ENCODE measurements at places on chromosomes 3 and 15.

DNA sequence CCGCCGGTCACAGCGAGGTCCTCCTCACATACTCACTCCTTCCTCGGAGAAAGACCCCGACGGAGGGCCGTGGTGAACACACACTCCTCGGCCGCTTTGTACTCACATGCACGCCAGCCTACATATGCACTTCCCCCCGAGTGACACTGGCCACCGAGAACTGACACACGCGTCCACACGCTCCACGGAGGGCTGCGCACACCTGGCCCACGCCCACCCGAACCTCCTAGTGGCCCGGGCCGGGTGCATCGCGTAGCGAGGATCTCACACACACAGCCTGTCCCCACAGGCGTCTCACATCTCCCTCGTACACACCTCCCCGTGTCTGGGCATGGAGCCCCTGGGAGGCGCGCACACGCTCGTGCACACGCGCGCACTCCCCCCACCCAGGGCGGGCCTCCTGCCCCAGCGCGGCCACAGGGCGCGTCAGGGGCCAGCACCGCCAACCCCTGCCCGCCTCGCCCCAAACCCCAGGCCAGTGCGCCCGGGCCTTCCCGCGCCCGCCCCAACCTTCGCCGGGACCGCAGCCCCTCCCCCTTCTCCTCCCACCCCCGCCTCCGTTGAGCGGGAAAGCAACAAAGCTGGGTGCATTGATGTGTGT lies 411 bp upstream of the C3orf70 start:
- DNase-seq = no peak

- peak; percentile 6 for DNase-seq
These were observed 4.3 kb downstream of the SELENOT start for GRCh38 chr3:150607267-150608065.

DNA sequence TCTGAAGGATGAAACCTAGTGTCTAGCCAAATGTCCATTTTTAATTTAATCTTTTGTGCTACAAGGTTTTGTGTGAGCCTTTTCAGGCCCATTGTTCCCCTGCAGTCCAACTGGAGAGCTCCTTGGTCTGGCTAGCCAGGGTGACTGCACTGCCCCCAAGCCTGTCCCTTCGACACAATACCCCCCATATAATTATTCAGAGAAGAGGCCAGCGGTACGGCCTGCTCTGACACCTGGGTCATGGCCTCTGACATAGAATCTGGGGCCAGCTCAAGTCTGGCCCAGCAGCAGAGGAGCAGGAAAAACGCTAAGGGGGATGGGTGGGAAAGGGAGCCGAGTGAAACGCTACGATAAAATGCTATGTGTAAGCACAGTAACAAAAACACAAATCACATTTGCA lies 64.2 kb upstream of the PYGO1 start:
- no peak for DNase-seq

DNA sequence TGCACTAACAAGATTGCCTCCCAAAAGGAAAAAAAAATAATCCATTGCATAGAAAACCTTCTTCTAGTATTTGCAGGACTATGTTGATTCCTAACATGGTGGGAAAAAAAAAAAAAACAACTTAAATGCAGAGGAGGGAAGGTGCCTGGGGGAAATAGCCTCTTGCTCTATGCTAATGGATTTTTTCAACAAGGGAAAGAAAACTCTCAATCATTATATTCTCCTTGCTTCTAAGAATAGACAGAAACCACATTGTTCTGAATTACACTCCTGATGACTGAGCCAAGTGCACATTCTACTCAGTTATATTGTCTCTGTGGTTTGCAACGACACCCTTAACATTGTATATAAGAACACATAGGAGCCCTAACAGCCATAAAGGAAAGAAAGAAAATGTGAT lies 760.2 kb downstream of the NAALADL2 start:
- no peak for DNase-seq

DNA sequence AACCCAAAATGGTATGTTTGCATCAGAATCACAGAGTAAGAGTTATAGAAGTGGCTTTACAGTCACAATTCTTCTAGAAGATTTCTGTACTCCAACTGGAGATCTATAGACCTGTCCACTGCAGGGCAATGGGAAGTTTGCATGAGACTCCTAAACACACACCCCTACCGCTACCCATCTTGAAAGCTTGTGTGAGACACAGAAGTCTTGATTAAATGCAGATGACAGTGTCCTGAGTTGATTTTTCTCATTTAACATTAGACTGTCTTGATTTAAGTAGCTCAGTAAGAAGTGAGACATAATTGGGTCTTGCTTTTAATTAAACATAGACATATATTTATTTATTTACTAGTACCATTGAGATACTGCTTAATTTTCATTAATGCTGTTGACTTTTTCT lies 54.4 kb downstream of the CD47 start:
- no peak for DNase-seq

GRCh38 chr15:81029414-81030300 lies 28.9 kb downstream of the TLNRD1 start:
- DNase-seq = peak; percentile 15

- no peak for DNase-seq
These were observed 25.6 kb upstream of the MUC13 start for GRCh38 chr3:124960105-124960504.

DNA sequence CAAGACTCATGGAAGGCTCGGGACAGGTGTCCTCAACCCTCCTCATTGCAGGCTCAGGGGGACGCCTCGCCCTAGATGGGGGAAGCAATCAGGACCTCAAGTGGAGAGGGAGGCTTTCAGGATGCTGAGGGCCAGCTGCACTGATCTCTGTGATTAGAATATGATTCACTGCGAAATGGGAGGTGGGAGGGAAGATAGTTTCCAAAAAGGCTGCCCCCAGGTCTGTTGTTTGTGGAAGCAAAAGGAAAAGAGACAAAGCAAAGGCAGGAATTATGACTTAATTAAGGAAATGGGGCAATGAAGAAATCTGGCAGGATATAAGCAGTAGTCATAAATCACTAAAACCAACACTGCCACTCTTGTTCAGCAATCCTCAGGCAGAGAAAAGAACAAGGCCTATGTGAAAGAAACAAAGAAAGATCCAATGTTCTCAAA lies 85.6 kb upstream of the ABHD17C start:
- no peak for DNase-seq

DNA sequence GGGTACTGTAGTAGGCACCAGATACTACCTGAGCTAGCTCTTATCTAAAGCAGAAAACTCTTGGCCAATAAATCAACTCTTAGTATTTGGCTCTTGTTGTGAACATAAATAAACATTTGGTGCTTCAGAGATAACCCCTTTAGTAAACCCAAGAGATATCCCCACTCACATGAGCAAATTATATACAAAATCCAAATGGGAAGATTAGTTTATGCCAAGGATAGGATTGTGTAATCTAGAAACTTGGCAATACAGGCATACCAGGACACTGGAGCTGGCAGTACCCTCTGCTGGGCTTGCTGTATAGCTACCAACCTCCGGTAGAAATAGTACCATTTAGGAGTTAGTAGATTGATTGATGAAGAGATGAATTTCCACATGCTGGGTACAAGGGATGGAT lies 127.0 kb downstream of the LIPC start:
- DNase-seq = no peak

DNA sequence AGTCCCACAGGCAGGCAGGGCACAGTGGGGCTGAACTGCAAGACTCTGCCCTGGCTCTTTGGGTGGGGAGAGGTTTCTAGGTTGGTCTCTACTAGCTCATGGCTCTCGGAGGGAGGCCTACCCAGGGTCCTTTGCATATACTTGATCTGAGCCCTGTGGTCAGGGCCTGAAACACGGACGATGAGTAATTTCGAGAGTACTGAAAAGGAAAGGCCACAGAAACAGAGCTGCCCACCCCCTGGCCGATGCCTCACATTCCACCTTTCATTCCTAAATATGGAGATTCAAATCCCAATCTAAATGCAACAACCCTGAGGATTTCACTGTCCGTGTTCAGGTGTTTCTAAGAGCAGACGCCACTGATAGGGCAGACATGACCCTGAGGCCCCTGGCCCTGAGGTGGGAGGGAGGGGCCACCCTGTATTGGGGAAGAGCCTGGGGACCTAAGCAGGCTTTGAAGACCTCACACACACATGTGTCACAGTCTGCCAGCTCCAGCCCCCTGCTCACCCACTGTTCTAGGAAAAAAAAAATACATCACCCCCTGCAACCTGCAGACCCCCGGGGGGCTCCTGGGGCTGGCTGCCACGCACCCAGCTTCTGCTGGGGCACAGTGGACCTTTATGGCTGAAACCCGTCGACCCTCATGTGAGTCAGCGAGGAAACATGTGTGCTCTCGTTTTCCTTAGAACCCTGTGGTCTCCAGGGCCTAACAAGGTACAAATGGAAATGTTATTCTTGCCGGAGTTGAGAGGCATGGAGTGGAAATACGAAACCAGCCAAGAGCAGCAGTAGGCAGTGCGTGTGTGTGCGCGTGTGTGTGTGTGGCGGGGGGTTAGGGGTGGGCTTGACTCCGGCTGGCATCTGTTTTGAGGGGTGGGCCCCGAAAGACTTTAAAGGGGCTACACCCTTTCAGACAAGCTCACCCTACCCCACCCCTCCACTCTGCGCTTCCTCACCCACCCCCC lies 112.7 kb downstream of the CHSY1 start:
- no peak for DNase-seq

DNA sequence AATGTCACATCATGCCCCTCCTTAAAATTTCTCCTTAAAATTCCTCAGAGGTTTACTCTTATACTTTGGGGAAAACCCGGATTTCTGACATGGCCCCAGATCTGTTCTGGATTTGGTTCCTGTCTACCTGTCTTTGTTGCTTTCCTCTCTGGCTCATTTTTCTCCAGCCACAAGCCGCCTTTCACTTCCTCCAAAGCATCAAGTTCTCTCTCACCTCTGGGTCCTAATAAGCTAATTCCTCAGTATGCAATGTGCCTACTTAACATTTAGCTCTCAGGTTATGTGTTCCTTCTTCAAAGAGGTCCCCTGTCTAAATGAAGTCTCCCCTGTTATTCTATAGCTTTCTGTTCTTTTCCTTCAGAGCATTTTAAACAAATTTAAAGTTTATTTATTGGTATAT lies 16.1 kb downstream of the HMG20A start:
- no peak for DNase-seq

DNA sequence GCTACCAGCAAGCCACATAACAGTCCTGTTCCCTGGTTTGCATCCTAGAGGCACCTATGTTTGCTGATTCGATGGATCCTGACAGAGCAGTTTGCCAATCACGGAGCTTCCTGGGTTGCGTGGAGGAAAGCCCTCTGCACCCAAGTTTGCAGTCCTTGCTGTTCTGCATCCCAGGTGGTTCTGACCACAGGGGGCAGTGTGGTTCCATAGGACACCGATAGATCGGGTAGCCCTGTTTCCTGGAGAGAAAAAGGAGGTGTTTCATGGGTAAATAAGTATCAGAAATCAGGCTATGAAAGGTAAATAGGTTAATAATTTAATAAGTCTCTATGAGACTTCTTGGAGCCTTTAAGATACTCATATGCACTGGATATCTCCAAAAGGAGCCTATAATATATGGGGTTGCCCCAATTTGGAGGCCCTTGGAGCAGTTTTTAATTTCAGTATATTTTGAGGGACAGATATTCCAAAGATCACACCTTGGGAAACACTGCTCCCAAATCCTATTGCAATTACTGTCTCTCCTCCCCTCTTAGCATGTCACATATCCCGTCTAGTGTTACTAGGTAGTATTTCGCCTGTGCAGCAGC lies 194.6 kb upstream of the TPM1 start:
- peak; percentile 67 for DNase-seq

DNA sequence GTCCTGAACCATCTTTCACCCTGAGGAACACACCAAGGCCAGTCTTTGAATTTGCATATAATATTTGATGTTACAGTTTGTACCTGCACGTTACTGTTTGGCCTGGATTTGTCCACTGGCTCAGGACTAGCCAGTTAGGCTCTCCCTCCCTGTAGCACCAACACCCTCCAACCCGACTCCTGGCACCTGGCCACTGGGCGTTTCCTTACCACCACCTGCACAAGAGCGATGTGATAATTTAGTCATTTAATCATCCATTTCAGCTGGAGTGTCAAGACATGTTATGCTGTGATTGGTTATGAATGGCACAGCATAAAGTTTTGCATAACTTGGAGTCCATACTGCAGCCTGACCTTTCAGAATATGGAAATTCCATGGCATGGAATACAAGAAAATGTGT lies 242.4 kb downstream of the KCNMB2 start:
- DNase-seq = no peak

DNA sequence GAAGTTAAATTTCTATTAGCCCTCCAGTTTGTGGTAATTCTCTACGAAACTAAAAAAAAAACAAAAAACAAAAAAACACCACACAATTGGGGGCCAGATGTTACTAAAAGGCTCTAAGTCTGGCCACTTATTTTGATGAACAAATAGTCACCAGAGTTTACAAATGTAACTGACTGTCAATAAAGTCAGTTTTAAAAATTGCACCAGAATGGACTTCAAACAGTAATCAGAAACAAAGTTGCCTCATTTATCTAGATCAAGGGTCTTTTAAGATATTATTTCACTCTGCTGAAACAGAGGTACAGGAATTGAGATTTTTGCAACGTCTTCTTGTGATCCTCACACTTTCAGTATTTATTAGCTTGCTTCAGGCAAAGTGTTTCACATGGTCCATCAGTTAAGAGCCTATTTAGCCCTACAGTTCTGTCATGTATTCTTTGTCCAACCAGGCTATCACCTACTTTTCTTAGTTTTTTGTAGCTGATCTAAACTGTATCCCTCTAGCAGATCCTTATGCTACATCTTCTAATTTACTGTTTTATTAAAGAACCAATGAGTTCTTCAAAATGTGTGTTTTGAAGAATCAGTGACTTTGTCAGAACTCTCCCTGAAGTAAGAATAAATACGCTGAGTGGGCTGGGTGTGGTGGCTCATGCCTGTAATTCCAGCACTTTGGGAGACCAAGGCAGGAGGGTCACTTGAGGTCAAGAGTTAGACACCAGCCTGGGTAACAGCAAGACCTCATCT lies 74.7 kb downstream of the ANKRD28 start:
- no peak for DNase-seq

DNA sequence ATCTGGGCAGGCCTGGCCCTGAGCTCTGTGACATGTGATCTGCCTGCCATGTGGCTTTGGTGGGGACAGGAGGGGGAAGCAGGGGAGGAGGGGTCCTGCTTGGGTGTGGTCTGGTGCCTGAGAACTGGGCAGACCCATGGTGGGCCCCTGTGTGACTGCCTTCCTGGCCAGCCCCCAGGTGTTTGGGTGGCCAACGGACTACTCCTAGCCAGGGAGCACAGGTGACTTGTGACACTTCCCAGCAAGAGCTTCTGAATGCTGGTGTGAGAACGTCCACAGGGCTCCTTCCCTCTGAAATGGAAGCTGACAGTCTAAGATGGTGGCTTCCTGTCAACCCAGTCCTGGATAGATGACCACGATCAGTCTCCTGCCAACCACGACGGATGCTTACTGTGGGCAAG lies 136.1 kb upstream of the MEF2A start:
- DNase-seq = no peak
